ENCODE measurements at places on chromosomes 7 and 10.

DNA sequence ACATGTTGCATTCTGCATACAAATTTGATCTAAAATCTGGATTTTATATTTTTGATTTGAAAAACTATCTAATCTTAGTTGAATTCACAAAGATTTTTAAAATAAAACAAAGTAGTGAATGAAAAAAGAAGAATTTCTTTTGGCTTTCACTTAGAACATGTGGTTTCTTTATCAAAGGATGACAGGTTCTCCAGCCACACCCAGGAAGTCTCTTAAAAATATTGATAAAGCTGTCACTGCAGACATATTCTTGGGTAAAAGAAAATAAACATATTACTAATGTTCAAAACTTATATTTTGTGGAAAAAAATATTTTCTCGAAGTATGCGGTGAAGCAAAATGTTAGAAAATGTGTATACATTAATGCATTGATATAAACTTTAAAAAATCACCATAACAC lies 44.3 kb downstream of the ARL4A start:
- DNase-seq: no peak

- no peak for DNase-seq
Measured at GRCh38 chr7:30406664-30407425, 71.7 kb downstream of the NOD1 start.

GRCh38 chr10:18221882-18222281 lies 81.7 kb downstream of the CACNB2 start:
- DNase-seq: no peak

GRCh38 chr10:46227571-46227935 lies 59.2 kb upstream of the ANTXRL start:
- no peak for DNase-seq

DNA sequence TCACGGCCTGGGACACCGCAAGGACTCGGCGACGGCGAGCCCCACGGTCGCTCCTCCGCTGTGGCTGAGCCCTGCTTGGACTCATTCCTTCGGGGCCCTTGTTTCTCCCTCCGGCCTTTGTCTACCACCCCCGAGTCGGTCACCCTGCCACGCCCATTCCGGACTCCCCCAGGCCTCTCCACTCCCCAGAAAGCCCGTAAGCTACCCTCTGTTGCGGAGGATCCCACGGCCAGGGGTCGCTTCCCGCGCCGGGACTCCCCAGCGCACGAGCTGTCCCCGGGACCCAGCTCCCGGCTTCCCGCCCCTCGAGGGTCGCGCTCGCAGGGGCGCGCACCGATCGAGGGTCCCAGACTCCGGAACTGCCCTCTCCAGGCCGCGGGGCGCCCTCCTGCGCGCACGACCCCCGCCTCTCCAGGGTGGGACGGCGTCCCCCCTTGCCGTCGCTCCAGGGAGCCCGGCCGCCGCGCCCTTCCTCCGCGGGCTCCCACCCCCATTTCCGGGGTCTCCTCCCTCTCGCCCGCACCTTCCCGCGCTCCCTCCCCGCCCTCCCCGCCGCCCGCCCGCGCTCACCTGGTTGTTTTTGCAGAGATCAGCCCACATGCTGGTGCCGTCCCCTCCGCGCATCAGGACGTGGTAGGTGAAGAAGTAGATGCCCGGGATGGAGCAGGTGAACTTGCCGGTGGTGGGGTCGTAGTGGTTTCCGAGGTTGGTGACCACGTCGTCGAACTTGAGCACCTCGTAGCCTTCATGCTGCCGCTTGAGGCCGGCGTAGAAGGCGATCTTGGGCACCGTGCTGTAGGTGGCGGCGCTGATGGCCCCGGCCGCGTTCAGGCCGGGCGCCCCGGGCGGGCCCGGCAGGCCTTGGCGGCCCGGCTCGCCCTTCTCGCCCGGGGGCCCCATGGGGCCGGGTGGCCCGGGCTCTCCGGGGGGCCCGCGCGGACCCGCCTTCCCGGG lies 1.5 kb downstream of the C1QL3 start:
- DNase-seq: no peak

GRCh38 chr10:52864201-52865106 lies 91.9 kb upstream of the MBL2 start:
- DNase-seq: no peak

DNA sequence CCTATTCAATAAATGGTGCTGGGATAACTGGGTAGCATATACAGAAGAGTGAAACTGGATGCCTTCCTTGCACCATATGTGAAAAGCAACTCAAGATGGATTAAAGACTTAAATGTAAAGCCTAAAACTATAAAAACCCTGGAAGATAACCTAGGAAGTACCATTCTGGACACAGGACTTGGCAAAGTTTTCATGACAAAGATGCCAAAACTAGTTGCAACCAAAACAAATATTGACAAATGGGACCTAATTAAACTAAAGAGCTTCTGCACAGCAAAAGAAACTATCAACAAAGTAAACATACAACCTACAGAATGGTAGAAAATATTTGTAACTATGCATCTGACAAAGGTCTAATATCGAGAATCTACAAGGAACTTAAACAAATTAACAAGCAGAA lies 129.1 kb upstream of the CTBP2 start:
- no peak for DNase-seq

GRCh38 chr10:69506487-69506833 lies 55.2 kb downstream of the TSPAN15 start:
- DNase-seq: no peak

DNA sequence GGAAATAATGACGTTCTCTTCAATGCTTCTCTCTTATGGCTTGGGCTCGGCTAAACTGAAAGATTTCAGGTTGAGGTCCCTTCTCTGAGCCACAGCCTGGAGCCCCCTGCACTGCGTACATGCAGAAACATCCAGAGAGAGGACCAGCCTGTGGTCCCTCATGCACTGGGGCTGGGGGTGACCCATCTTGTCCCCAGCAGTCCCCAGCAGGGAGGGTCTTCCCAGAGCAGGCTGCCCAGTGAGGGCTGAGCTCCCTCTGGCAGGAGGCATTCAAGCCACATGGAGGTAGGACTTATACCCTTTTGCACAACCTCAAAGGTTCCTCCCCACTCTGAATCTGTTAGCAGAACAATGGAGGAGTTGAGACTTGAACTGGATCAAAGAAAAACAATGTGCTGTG lies 7.4 kb downstream of the GDF10 start:
- DNase-seq: no peak

- DNase-seq: no peak
Measured at GRCh38 chr10:78194539-78195402, 161.1 kb downstream of the RPS24 start.

DNA sequence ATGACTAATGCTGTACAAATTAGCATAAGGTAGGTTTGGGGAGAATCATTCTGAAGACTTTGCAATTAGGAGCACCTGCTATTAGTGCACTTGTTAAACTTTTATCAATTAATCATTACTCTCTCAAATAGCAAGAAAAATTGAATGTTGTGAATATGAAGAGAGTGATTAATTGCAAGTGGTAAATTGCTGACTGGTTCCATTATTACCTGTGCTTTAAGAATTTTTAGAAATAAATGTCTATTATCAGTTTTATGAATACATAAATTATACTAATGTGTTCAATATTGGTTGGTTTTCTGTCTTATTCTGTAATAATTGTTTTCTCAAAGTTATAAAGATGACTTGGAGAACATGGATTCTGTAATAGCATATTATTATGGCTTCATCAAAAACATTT lies 47.3 kb upstream of the TMEM26 start:
- no peak for DNase-seq

GRCh38 chr10:132590752-132591121 lies 53.1 kb downstream of the INPP5A start:
- DNase-seq: no peak

- DNase-seq: no peak
Measured at GRCh38 chr10:23031318-23031717, 64.1 kb upstream of the MSRB2 start.

GRCh38 chr7:151851782-151852181 lies 25.1 kb downstream of the PRKAG2 start:
- no peak for DNase-seq

- no peak for DNase-seq
Measured at GRCh38 chr7:38051786-38052185, 126.3 kb upstream of the STARD3NL start.

- DNase-seq: no peak
Measured at GRCh38 chr7:30503274-30504212, 1.1 kb downstream of the GGCT start.

DNA sequence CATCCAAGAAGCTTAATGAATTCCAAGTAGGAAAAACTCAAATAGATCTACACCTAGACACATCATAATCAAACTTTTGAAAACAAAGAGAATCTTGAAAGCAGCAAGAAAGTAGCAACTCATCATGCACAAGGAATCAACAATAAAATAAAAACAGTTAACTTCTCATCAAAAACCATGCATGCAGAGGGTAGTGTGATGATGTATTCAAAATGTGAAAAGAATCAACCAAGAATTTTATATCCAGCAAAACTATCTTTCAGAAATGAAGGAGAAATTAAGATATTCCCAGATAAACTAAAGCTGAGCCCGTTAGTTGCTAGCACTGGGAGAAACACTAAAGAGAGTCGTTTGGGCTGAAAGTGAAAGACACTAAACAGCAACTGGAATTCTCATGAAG lies 4.3 kb upstream of the PARP12 start:
- no peak for DNase-seq

- DNase-seq: no peak
Measured at GRCh38 chr7:133724694-133725093, 402.4 kb upstream of the LRGUK start.

DNA sequence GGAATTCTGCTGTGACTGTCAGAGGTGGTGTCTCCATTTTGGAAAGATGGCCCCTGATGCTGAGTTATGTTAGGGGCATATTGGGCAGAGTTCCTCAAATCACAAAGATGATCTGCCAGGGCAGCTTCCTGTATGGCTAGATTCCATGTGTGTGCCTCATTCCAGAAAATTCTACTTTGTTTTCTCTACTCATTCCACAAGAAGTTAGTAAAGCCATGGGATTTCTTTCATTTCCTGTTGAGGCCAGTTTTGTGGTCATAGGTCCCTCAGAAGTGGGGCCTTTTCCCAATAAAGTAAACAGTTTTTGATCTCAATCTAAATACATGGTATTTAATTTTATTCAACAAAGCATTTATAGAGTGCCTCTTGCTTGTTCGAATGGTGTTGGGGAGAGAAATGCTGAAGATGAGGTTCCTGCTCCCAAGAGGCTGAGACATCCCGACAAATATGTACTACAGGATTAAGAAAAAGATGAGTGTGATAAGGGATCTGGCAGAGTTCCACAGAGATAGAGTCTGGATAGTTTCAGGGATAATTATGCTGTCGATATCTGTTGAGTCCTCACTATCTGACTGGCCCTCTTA lies 33.0 kb downstream of the MINDY4 start:
- no peak for DNase-seq

DNA sequence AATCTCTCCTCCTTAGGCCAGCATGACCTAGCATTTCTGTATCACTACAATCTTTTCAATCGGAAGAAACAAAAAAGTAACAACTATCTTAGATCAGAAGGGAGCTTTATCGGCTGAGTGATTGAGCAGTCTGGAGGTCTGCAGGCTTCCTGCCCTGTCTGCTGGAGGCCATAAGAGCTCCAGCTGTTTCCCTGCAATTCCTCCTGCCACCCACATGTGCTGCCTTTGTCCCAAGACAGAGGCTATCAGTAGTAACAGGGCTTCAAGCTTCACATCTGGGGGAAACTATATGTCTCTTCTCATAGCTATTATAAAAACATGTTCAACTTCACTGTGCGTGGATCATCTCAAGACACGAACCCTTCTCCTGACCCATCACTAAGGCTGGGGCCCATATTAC lies 70.1 kb upstream of the VWC2 start:
- no peak for DNase-seq

GRCh38 chr7:80298201-80298600 lies 163.6 kb downstream of the GNAI1 start:
- DNase-seq: no peak

DNA sequence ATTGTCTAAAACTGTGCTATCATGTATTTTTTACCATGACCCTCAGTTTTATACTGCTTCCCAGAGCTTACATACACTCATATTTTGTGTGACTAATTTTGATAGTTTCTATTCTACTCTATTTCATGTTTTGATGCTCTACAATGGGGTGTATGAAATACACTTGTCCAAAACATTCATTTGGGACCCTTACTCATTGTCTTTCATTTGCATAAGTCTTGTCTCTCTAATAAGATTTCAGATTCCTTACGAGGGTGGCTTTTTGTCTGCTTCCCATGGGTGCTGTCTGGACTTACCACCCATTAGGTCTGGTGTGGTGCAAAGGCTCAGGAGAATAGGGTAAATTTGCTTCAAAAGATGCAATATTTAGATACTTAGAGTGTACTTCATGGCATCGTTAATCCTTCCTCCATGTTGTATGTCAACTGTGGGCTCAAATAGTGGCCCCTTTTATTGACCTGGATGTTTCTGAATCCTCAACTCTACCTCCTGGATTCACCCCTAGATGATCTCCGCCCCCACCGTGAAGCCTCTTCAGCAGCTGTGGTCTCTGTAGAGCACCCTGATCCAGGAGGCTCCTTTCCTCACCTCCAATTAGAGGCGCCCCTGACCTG lies 3.6 kb upstream of the GIMAP5 start:
- no peak for DNase-seq

DNA sequence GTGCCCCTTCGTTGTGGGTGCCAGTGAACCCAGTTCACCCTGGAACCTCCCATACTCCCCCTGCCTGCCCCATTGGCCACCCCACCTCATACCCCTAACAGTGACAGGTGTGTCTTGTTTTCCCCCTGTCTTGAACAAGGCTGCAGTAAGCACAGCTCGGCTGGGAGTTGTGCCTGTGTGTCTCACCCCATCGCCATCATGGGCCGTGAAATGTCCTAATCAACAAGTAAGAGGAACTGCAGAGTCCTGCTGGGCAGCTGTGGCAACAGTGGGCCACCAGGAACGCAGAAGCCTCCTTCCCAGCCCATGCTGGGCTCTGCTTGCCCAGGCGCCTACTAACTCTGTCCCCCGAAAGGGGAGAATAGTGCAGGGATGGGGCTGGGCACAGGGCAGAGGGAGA lies 91.6 kb downstream of the C10orf105 start:
- no peak for DNase-seq

DNA sequence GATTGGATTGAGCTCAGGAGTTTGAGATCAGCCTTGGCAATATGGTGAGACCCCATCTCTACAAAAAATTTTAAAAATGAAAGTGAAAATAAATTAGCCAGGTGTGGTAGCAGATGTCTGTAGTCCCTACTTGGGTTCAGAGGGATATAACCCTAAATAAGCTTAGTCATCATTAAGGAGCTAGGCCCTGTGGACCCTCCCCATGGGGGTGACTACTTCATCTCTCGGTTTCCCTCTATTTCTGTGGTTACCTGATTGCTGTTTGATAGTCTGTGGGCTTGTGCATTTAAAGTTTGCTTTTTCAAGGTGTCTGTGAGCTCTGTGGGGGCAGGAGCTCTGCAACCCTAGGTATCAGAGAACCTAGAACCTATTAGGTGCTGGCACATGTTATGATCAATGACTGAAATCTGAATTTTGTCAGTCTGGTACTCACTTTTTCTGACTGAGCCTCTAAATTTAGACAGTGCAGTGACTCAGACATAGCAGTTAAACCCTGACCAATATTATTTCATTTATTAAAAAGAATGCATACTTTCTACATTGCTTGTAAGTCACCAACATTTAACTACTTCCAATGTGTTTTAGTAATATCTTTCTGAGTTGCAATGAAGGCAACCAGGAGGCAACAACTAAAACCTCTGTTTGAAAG lies 8.1 kb upstream of the CUZD1 start:
- DNase-seq: no peak

Data from NCI-H2107 (cell line).